ENCODE measurements at places on chromosomes 6 and 20. TPM values are rescaled to one million over a fixed set of nuclear protein-coding genes. Genes with fewer than 3 reads are reported as not detected.
A peak's percentile ranks its signal among the peaks of the same experiment; 100 is the strongest.

The TRIM15 gene
- total RNA-seq = not detected

The SLC16A10 gene
- total RNA-seq = 8.1 TPM

- peaks cover 21% of the 10 kb centered on the region for H3K4me1 ChIP-seq
- peaks cover 39% of the 10 kb centered on the region for H3K36me3 ChIP-seq
- no peak overlapping the region for H3K27ac ChIP-seq
- no peak overlapping the region for H3K4me3 ChIP-seq
- no peaks in the 10 kb centered on the region for H3K27me3 ChIP-seq
Measured at GRCh38 chr6:144469144-144469575, 184.0 kb downstream of the UTRN start.

The SLC32A1 gene
- total RNA-seq = not detected

GRCh38 chr6:106967936-106968555, 6.5 kb downstream of the CD24 start:
- no peaks in the 10 kb centered on the region for H3K27me3 ChIP-seq
- H3K27ac ChIP-seq = peak overlapping the region; percentile 45
- no peak for DNase-seq
